Left ventricle myocardium superior (tissue), 1 donor: ENCODE measurements at places on chromosomes 16 and 17. TPM values are rescaled to one million over a fixed set of nuclear protein-coding genes. Genes with fewer than 3 reads are reported as not detected.

The TMEM238L gene
- not detected for total RNA-seq

The SLC16A5 gene
- total RNA-seq = 7.2 TPM

The SOCS3 gene
- 11.1 TPM for total RNA-seq

The ZFP3 gene
- total RNA-seq = 11.1 TPM

The FNDC8 gene
- not detected for total RNA-seq

The STAC2 gene
- 0.62 TPM for total RNA-seq

The KRT39 gene
- total RNA-seq = not detected
